ENCODE measurements at places on chromosomes 3 and 15. TPM values are rescaled to one million over a fixed set of nuclear protein-coding genes. Genes with fewer than 3 reads are reported as not detected.

TRIM42 gene
- not detected for total RNA-seq

GRCh38 chr3:169836942-169837275, 24.2 kb upstream of the LRRC34 start:
- H3K27ac ChIP-seq, result no peak overlapping the region
- no peaks in the 10 kb centered on the region for H3K27me3 ChIP-seq
- no peaks in the 10 kb centered on the region for H3K4me1 ChIP-seq

DNA sequence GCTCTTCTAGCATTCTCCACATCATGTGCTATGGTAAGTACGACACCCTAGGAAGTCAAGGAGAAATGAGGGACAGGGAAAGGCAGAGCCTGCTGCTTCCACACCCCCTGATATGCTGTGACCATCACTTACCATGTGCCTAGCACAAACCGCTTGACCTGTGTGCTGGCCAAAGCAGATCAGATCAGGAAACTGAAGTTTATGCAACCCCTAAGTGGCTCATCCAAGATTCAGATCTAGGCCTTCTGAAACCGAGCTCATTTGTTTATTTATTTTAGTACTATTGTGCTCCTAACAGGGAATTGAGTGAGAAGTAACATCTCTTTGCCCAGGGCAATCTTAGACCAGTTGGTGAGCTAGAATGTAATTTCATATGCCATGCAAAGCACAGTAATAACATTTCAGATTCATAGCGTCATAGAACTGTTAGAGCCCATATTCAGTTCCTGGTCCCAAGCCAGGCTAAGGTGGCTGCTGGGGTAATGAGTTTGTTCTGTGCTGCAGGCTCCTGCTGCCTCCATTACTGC, at the start of gene RTP2:
Gene RTP2 (minus strand): TSS at position 51 of the 527 bp plus-strand sequence. CDS start 429 bp downstream, outside the sequence.
- no peaks in the 10 kb centered on the region for H3K4me1 ChIP-seq
- H3K27ac ChIP-seq, result no peak within 1 kb of the TSS
- no peaks in the 10 kb centered on the region for H3K36me3 ChIP-seq

- H3K36me3 ChIP-seq, result no peaks in the 10 kb centered on the region
- peaks cover 14% of the 10 kb centered on the region for H3K4me1 ChIP-seq
- H3K27ac ChIP-seq, result peak overlapping the region; percentile 91
- DNase-seq, result no peak
- H3K27me3 ChIP-seq, result no peaks in the 10 kb centered on the region
- H3K4me3 ChIP-seq, result peak overlapping the region; percentile 62
Measured at GRCh38 chr15:90930861-90931574, 1.3 kb downstream of the HDDC3 start.

GRCh38 chr15:32763295-32763694, 45.5 kb downstream of the GREM1 start:
- no peaks in the 10 kb centered on the region for H3K27me3 ChIP-seq
- DNase-seq, result no peak
- no peaks in the 10 kb centered on the region for H3K36me3 ChIP-seq
- H3K4me1 ChIP-seq, result no peaks in the 10 kb centered on the region
- H3K4me3 ChIP-seq, result no peak overlapping the region

USP13 gene
- 11.4 TPM for total RNA-seq

DNA sequence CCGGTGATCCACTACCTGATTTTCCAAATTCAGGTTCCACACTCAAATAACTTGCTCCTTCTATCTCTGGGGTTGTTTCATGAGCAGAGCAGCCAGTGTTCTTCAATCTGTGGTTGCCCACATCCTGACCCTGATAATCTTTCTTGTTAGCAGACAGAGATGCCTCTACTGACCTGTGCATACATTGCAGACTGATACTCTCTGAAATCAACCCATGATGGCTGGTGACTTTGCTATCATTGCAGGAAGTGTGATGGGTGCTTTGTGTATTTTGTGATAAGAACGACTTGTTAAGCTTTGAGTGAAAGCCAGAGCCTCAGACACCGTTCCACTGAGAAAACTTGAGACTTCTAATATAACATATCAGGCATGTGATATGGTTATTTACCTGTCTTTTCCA, 39.9 kb downstream of the GATM start:
- DNase-seq, result no peak
- H3K4me3 ChIP-seq, result no peak overlapping the region
- no peaks in the 10 kb centered on the region for H3K36me3 ChIP-seq
- H3K27me3 ChIP-seq, result no peaks in the 10 kb centered on the region
- H3K4me1 ChIP-seq, result no peaks in the 10 kb centered on the region

UBA7 gene
- total RNA-seq, result 77.4 TPM

- no peaks in the 10 kb centered on the region for H3K27me3 ChIP-seq
- no peak overlapping the region for H3K4me3 ChIP-seq
- no peak for DNase-seq
- H3K36me3 ChIP-seq, result no peaks in the 10 kb centered on the region
- H3K4me1 ChIP-seq, result no peaks in the 10 kb centered on the region
Measured at GRCh38 chr3:28050885-28051284, 190.5 kb upstream of the CMC1 start.
